ENCODE measurements at places on chromosomes 5 and 9.

- DNase-seq = no peak
Observed at GRCh38 chr5:55220433-55221185, 6.5 kb downstream of the MCIDAS start.

DNA sequence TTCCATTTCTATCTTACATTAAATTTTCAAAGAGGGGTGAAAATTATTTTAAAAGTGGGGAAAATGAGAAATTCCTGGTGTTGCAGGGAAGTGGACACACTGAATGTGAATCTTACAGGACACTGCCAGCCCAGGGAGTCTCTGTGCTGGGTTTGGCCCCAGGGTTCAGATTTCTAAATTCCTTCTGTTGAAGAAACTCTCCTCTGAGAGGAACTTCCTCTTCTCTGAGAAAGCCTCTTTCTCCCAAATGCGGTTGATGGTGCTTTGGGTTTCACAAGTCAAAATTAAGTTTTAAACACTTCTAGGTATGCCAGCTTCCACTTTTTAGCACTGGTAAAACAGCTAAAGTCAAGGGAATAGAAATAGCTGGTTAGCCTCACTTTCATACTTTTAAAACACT is 317.9 kb upstream of the ITGA1 start:
- DNase-seq = peak; percentile 2

DNA sequence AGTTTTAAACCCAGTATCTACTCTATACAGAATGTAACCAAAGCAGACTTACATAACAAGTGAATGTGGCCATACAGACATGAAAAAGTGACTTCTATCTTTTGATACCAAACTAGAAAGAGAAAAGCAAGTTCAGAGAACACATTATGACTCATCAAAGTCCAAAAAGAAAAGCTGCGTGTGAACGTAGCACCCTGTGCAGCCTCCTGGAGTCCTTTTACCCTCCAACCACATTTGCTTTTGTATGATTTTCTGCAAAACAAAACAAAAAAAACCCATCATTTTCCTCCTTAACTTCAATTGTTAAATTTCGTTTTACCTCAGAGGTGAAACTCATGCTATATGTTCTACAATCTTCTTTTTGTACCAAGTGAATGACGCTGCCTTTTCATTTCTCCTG is 2.8 kb upstream of the SMARCA2 start:
- no peak for DNase-seq

DNA sequence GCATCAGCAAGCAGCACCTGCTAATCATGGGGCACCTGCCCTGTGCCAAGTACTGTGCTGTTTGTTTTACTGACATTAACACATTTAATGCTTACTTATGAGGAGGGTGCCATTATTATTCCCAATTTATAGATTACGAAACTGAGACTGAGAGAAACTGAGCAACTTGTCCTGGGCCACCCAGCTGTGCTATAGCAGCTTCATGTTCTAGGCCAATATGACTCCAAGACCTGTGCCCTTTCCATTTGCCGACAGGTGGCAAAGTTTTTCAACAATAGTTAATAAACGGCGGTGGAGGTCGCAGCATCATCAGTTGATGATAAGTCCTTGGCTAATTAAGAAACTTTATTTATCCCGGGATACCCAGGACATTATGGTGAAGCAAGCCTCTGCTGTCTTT is 55.4 kb downstream of the TIMD4 start:
- no peak for DNase-seq

- DNase-seq = no peak
Observed at GRCh38 chr5:56446728-56447127, 213.6 kb upstream of the ANKRD55 start.

DNA sequence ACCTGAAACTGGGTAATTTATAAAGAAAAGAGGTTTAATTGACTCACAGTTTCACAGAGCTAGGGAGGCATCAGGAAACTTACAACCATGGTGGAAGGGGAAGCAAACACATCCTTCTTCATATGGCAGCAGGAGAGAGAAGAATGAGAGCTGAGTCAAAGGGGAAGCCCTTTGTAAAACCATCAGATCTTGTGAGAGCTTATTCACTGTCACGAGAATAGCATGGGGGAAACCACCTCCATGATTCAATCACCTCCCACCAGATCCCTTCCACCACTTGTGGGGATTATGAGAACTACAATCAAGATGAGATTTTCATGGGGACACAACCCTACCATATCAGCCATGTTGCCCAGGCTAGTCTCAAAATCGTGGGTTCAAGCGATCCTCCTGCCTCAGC is 143.4 kb downstream of the FGF18 start:
- DNase-seq = no peak

- peak; percentile 71 for DNase-seq
Observed at GRCh38 chr5:125411071-125411743, 664.8 kb upstream of the ZNF608 start.

GRCh38 chr5:168055141-168055683 is 236.2 kb upstream of the WWC1 start:
- no peak for DNase-seq

GRCh38 chr5:115033861-115034260 is 135.8 kb downstream of the TRIM36 start:
- DNase-seq = peak; percentile 37

DNA sequence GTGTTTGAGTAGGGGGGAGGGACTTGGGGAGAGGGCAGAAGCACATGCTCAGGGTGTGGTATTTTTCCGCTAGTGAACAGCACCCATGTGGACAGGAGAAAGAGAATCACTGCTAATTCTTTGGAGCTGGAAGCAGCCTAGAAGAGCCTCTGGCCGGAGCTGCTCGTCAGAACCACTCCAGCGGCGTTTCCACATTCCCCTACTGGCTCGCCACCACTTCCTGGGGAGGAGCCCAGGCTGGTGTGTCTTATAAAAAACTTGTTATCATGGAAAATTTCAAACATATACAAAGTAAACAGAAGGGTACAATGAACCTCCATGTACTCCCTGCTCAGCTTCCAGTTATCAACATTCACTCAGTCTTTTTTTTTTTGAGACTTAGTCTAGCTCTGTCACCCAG is 26.7 kb downstream of the LHX2 start:
- DNase-seq = no peak

DNA sequence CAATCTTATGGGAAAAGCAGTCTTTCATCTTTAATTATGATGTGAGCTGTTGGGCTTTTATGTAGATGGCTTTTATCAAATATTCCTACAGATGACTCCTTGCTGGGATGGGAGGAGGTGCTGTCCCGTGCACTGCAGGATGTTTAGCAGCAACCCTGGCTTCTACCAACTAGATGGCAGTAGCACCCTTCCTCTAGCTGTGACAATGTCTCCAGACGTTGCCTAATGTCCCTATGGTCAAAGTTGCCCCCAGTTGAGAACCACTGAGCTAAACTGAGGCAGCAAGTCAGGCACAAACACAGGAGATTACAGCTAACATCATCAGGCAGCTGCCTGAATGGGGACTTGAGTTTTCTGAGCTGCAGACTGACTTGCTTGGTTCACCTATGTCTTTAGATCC is 401.9 kb upstream of the PDE4D start:
- peak; percentile 54 for DNase-seq

GRCh38 chr5:95731571-95732554 is 727 bp downstream of the RHOBTB3 start:
- peak; percentile 59 for DNase-seq

GRCh38 chr5:143124593-143124992 is 278.9 kb downstream of the NR3C1 start:
- DNase-seq = no peak

Measured in globus pallidus (tissue), 1 donor.